Activated CD4-positive, alpha-beta T cell treated with anti-CD3 and anti-CD28 coated beads, Interleukin-2, amount 10 ng/mL, durations not matched to agents 7 days and 5 days (primary cell): ENCODE measurements at places on chromosomes 5 and 9. TPM values are rescaled to one million over a fixed set of nuclear protein-coding genes. Genes with fewer than 3 reads are reported as not detected.

GRCh38 chr5:24401773-24402172 is 243.0 kb downstream of the CDH10 start:
- H3K27me3 ChIP-seq: no peaks in the 10 kb centered on the region
- no peaks in the 10 kb centered on the region for H3K36me3 ChIP-seq

The GRXCR2 gene
- total RNA-seq: not detected

GRCh38 chr5:77499441-77499840 is 7.3 kb upstream of the WDR41 start:
- H3K27ac ChIP-seq: no peak overlapping the region
- H3K27me3 ChIP-seq: peaks cover 36% of the 10 kb centered on the region
- no peak overlapping the region for H3K4me3 ChIP-seq
- no peak for DNase-seq

DNA sequence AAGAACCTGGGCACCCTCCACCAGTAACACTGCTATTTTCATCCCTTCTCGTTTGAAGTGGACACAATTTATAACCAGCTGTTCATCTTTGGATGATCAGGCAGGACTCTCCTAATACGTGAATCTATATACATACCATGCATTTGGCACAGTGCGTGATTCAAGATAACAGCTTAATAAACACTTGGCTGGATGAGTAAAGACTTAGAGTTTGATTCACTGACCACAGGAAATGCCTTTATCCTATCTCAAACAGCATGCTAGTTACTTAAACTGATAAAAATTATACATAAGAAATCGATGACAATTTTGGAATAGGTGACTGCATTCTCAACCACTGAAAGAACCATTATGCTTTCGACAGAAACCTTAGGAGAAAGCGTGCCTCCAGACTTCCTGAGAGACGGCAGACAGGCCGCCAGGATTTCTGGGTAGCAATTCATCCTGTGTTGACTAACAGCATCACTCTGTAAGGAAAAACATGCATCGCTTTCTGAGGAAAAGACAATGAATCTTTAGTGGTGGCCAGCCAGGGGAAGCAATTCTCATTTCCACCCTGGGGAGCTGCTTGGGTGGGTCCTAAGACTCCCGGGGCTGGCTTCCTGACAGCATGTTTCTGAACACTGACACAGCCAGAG is 9.7 kb downstream of the MRPL36 start:
- peaks cover 64% of the 10 kb centered on the region for H3K4me1 ChIP-seq
- H3K27ac ChIP-seq: no peak overlapping the region
- H3K36me3 ChIP-seq: peaks cover 4% of the 10 kb centered on the region

- peak overlapping the region; percentile 56 for H3K4me3 ChIP-seq
- peaks cover 10% of the 10 kb centered on the region for H3K4me1 ChIP-seq
- H3K27ac ChIP-seq: no peak overlapping the region
- H3K27me3 ChIP-seq: peaks cover 29% of the 10 kb centered on the region
These were observed 617.8 kb downstream of the PDE4D start for GRCh38 chr5:59275510-59276324.

GRCh38 chr9:97283768-97284167 is 23.7 kb upstream of the CCDC180 start:
- no peak overlapping the region for H3K27ac ChIP-seq
- H3K27me3 ChIP-seq: no peaks in the 10 kb centered on the region
- no peak for DNase-seq
- H3K4me1 ChIP-seq: no peaks in the 10 kb centered on the region
- peaks cover 49% of the 10 kb centered on the region for H3K36me3 ChIP-seq
- H3K4me3 ChIP-seq: no peak overlapping the region
